COR-L47 (cell line): ENCODE measurements at places on chromosomes 12 and 14.

DNA sequence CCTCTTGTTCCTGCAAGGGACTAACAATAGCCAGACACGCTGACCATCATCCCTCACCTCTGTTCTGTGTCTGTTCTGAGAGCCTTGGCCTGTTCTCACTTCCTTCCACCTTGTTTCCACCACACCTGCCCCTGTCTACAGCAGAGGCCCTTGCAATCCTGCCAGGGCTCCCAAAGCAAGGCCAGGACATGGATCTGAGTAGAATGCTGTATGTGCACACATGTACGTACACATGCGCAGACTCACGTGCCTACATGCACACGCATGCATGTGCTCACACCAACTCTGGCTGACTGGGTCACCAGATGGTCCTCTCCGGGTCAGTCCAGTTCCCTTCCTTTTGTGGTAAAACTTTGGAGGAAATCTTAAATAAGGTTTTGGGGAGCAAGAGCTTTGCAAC lies 133.0 kb upstream of the C14orf180 start:
- no peak for DNase-seq

DNA sequence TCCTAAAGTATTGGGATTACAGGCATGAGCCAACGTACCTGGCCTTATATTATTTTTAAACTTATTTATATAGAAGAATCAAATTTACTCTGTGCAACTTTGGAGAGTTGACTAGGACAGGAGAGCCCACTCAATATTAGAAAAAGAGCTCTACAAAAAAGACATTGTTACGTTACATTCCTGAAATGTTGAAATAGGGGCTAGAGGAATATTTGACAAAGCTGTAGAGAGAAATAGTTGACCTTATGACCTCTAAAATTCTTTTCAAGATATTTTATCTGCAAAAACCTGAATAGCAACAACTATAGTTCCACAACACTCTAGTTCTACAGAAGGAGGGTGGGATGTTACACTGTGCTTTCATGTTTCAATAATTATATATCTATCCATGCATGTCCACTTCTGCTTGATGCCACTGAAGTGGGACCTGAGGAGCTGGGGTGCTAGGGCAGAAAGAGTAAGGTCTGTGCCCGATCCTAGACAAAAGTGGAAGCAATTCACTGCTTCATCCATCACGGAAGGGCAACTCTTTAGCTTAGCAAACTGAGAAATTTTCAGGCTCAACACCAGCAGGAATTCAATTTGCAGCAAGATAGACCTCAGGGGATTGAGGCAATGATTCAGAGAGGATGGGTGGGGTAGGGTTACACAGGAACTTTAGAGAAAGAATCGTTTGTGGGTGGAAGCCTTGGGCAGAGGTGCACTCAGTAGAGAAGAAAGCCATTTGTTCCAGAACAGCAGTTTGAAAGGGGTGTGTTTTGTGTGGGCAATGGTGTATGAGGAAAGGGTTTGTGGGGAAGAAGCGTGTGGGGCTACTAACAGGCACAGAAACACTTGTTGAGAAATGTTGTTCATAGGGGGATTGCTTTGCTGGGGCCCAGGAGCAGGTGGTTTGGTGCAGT lies 16.0 kb upstream of the RNASE10 start:
- no peak for DNase-seq

- no peak for DNase-seq
These were observed 52.2 kb downstream of the CKAP4 start for GRCh38 chr12:106195621-106196027.

DNA sequence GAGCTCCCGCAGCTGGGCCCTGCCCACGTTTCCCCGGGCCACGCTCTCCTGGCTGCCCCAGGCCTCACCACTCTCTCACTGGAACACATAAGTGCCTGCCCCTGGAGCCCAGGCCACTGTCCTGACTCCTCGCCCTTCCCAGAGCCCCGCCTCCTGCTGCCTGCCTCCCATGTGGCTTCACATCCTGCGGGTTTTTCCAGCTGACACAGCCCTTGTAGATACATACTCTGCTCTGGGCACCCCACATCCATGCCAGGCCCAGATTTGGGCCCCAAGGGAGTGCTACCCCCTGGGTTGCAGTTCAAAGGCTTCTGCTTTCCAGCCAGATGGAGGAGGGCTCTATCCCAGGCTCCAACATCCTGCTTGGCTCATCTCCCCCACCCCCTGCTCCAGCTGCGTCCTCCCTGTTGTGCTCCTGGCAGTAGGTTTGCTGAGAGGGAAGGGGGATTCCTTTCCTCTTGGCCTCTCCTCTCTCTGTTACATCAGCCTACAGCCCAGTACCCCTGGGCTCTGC lies 60.1 kb downstream of the TSPAN9 start:
- no peak for DNase-seq

GRCh38 chr12:44465139-44465538 lies 411.0 kb downstream of the NELL2 start:
- no peak for DNase-seq

DNA sequence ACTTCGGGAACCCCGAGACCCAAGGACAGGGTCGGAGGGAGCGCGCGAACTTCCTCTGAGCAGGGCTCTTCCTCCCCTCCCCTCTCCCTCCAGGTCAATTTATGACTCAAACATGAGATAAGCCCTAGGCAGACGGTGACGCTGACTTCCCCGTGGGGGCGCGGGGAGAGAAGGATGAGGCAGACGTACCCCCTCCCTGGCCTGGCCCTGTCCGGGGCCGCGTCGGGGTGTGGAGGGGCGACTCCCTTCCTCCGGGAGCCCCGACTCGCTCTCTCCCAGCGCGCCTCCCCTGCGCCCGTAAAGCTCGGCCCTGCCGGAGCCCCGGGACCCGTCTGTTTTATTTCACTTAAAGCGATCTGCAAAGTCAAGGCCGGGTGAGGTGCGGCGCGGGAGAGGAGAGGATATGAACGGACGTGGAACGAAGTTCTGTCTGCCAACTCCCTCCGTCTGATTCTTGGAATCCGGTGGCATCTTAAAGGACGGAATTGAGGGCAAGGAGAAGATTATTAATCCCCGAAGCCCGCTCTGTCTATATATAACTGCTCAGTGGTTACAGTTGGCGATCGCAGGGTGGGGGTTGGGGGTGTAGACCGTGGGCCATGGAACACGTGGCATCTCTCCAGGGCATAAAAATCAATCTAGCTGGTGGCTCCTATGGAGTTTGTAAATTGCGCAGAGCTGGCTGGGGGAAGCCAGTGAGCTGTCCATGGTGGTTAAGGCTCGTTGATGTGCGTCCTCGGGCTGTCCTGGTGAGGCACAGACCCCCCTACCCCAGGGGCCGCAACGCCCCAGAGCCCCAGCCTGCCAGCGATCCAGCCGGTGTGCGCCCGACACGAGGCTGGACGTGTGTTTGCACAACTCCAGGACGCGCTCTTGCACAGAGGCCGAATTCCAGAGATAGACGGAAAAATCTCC lies 2.9 kb upstream of the PTHLH start:
- no peak for DNase-seq

DNA sequence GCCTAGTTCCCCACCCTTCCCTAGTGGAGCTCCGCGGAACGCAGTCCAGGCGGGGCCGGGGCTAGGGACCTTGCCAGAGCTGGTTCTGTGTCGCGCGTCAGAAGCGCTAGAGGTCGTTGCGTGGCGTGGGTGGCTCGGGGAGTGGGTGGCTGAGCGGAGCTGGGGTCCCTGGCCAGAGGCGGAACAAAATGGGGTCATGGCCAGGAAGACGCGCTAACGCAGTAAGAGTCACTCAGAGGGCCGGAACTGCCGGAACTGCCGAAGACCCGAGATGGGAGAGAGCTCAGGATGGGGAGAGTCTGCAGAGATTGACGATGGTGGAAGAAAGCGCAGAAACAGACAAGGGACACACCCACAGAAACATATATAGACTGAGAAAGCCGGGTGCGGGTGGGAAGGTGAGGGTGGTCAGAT lies 4.8 kb downstream of the DGKA start:
- DNase-seq = no peak

GRCh38 chr12:52515927-52516831 lies 4.0 kb downstream of the KRT5 start:
- DNase-seq = no peak
